ENCODE measurements at places on chromosomes 6 and 20. TPM values are rescaled to one million over a fixed set of nuclear protein-coding genes. Genes with fewer than 3 reads are reported as not detected.

GRCh38 chr6:47247227-47247797 lies 62.4 kb downstream of the TNFRSF21 start:
- DNase-seq = no peak

GRCh38 chr6:24353861-24354260 lies 4.0 kb downstream of the DCDC2 start:
- DNase-seq = no peak

DNA sequence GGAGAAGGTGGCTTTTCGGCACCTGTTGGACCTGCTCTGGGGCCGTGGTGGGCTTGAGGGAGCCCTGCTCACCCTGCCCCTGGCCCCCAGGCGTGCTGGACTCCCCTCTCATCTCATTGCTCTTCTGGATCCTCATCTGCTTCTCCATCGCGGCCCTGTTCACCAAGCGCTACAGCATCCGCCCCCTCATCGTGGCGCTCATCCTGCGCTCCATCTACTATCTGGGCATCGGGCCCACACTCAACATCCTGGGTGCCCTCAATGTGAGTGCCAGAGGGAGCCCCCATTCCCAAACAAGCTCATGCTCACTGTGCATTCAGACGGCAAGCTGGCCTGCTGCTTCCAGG lies 22.4 kb downstream of the UQCC2 start:
- DNase-seq = no peak

GRCh38 chr6:131642987-131643611 lies 6.0 kb downstream of the ENPP3 start:
- no peak for DNase-seq

DNA sequence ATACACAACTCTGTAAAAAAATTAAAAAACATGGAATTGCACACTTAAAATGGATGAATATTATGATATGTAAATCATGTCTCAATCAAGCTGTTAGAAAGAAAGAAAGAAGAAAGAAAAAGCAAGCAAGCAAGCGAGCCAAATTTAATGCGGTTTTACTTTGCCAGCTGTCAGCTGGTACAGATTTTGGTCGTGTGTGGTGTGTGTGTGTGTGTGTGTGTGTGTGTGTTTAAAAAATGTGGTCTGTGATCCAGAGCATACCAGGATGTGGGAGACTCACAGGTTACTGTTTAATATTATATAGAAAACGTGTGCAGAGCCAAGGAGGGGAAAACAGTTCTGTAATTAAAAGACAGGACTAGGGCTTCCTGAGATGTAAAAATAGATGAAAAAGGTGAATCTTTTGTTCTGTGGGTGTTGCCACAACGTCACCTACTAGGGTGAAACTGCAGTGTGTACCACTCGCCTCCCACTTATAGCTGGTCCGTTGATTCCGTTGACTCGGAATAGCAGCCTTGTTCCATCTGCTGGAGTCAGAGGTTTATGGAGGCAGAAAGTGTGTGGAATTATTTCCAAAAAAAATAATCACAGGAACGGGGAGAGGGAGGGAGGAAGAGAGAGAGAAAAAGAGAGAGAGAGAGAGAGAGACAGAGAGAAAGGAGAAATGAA lies 197.7 kb downstream of the BCAS1 start:
- DNase-seq = no peak

DNA sequence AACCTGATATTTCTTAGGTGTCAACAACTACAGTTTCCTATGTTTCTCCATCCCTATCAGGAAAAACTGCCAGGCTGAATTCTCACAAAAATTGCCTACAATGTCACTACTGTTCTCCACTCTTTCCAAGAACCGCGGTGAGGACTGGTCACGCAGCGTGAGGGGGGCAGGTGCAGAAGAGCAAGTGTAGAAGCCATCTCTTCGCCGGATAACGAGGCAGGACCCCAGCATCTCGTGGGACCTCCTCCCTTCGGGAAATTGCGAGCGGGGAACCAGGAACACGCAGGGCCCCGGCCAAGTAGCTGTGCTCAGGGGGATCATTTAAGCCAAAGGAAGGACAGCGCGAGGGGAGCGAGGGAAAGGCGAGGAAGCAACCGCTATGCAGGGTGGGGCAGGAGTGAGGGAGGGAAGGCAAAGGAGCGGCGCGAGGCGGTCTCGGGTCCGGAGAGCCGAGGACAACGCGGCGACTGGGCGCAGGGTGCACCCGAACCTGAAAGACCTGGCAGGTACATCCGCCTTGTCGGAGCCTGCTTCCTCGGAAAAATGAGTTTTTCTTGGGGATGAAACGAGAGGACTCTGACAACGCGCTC lies 559 bp downstream of the APMAP start:
- DNase-seq = no peak

GRCh38 chr6:167828325-167828956 lies 1.7 kb downstream of the AFDN start:
- DNase-seq = no peak

DNA sequence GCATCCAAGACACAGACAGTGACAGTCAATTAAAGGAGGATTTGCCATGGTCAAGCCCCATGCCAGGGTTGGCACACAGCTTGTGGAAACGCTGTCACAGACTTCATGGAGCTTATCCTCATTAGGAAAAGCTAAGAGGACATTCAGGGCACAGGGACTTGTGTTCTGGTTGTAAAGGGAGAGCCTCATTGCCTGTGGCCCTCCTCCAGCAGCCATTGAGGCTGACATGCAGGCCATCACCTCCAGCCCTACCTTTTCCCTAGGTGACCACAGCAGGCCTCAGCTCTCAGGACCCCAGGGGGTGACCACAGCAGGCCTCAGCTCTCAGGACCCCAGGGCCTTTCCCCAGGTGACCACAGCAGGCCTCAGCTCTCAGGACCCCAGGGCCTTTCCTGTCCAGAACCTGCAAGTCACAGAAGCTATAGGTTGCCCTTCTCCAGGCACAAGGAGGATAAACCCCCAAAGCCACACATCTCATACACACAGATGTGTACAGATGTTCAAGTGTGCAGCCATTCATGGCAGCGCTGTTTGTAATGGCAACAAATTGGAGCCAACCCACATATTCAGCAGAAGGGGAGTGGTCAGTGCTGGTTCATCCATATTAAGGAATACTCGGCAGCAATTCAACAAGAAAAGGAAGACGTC lies 26.1 kb downstream of the DUSP22 start:
- no peak for DNase-seq

- no peak for DNase-seq
These were observed 40.6 kb downstream of the TOX2 start for GRCh38 chr20:43955062-43955749.

DNA sequence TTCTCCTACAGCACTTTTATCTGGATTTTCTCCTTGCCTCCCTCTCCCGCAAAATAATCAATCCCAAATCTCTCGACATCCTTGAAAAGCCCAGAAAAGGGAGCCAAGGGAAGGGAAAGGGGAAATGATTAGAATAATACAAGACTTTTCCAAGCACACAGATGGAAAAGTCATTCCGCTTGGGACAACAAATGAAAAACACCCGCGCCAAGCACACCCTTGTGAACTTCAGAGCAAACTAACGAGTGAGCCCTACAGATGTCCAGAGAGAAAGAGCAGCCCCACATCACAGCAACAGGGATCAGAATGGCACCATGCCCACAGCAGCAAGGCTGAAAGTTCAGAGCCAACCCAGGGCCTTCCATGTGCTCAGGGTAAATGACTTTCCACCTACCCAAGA lies 49.6 kb downstream of the NINL start:
- no peak for DNase-seq

GRCh38 chr6:35602133-35602946 lies 86.4 kb downstream of the FKBP5 start:
- DNase-seq = no peak

DNA sequence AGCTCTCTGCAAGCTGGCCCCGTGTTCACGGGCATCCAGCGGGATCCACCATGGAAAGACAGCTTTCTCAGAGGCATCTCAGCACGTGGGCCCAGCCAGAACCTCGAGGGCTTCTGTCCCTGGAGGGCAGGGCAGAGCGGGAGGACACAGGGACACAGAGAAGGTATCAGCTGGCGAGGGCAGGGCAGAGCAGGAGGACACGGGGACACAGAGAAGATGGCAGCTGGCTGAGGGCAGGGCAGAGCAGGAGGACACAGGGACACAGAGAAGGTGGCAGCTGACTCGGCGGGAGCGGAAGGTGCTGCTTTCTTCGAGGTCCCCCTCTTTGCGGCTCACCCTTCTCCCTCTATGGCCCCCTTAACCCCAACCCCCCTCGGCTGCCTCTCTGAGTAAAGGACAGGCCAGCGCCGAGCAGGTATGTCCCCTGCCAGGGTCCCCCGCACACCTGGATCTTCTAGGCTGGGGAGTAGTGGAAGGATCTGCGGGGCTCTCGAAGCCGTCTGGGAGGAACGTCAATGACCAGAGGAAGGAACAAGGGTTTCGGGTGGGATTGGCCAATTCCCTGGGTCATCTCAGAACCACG lies 28.9 kb upstream of the BHLHE23 start:
- DNase-seq = peak; percentile 6

DNA sequence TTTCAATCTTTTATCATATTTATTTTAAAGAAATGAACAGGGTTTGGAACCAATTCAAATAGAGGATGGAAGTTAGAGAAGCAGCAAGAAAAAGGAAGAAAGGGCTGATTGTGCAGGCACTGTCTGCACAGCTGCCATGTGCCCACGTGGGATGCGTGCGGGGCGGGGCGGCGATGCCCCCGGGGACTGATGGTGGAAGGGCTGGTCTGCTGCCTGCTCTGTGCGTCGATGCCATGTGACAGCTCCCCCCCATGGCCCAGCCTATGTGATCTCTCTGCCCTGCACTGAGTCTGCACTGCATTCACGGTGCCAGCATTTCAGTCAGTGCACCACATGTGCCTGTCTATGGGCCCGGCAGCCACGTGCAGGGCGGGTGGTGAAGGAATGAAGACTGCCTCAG lies 96.4 kb downstream of the IRF4 start:
- no peak for DNase-seq

DNA sequence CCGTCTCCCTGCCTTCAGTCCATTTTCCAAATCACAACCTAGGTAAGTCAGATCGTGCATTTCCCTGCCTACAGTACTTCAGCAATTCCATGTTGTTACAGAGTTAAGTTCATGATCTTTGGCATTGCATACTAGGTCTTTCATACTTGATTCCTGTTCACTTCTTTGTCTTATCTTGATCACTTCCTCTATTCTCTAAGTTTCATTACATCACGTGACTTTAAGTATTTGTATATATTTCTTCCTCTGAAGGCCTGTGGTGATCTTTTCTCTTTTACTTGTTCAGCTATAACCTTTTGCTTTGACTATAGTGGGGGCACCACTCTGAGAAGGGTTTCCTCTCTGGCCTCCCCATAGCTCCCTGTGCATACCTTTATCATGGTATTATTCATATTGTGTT lies 100.2 kb downstream of the TRMT11 start:
- no peak for DNase-seq

DNA sequence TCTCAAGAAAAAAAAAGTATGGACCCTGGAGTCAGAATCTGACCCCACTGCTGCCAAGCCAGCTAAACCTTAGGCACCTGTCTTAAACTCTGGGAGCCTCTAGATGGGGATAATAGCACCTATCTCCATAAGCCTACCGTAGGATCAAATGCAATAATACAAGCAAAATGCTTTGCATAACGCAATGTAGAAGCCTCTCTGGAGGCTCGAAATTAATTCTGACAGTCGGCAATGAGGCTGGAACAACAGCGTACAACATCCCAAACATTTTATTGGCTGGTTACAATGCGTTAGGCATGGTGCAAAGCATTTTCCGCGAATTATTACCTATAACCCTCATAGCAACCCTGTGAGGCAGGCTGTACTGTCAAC lies 521 bp downstream of the CDK5RAP1 start:
- no peak for DNase-seq

DNA sequence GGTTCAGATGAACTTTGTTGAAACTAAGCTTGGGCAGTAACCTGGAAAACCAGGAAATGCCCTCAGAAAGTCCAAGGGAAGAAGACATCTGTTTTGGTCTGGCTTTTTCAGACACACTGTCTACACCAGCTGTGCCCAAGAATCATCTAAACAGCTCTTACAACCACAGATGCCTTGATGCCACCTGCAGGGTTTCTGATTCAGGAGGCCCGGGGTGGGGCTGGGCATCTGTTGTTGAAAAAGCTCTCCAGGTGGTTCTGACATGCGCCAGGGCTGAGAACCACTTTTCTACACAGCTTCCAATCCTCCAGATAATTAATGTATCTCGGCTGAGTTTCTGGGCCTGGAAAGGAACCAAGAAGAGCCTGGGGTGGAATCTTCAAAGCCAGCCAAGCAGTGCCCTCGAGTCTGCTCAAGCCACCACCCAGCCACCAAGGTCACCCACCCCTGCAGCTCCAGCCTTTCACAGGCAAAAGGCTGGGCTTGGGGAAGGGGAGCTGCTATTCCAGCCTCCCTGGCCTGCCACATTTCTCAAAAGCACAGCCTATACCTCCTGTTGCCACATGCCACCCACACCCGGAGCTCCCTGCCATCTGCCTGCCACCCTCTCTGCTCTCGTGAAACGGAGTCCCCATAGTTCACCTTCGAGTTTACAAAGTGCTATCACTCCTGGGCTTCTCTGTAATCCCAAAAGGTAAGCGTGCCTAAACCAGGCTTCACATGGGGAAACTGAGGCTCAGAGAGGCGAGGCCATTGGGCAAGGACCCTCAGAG lies 9.4 kb downstream of the MDGA1 start:
- no peak for DNase-seq

GRCh38 chr6:6397842-6398241 lies 77.4 kb upstream of the F13A1 start:
- DNase-seq = no peak

GRCh38 chr20:36144336-36144735 lies 10.2 kb upstream of the EPB41L1 start:
- no peak for DNase-seq

- no peak for DNase-seq
These were observed 209.9 kb upstream of the ZFP64 start for GRCh38 chr20:52401431-52401830.

DNA sequence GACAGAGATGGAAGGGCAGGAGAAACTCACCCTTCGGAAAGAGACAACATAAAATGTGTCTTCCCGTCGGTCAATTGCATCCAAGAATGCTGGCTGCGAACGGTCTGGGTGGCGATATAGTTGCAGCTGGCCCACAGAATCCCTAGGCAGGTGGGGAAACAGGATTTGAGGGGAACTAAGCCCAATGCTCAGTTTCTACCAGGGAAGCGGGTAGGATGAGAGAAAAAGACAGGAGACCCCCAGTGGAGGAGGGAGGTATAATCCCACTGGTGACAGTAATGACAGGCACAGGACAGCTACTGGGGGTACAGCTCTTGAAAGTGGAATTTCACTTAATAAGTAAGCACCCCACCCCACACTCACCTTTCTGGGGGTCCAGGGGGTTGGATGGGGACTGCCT lies 7.5 kb upstream of the TNXB start:
- DNase-seq = no peak

The MEP1A gene
- total RNA-seq = not detected

The SDHAF4 gene
- 17.7 TPM for total RNA-seq

The WFDC5 gene
- total RNA-seq = not detected

The BTNL2 gene
- total RNA-seq = not detected

The ABHD16B gene
- not detected for total RNA-seq

The SAMD3 gene
- not detected for total RNA-seq

The THBD gene
- 13.8 TPM for total RNA-seq
